ENCODE measurements at places on chromosomes 4 and X. TPM values are rescaled to one million over a fixed set of nuclear protein-coding genes. Genes with fewer than 3 reads are reported as not detected.

DNA sequence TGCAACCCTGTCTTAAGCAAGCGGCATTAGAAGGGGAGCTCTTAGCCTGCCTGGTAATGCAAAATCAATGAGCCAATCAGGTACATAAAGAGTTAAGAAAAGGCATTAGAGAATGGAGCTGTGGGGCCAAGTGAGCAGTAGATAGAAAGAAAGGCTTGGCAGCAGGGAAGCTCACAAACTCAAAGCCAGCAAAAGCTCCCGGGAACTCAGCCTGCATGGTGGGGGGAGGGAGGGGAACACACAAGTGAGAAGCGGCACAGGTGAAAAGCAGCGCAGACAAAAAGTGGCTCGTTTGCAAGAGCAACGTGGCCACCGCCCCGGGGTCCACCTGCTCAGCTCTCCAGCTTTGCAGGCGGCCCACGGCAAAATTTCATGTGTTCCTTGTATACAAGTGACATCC lies 818.5 kb downstream of the FAM133A start:
- H3K27me3 ChIP-seq = no peaks in the 10 kb centered on the region
- DNase-seq = no peak
- no peaks in the 10 kb centered on the region for H3K4me1 ChIP-seq
- H3K4me3 ChIP-seq = no peak overlapping the region
- no peaks in the 10 kb centered on the region for H3K36me3 ChIP-seq

GRCh38 chrX:50871922-50872453 lies 38.5 kb upstream of the BMP15 start:
- DNase-seq = no peak
- H3K27me3 ChIP-seq = no peaks in the 10 kb centered on the region
- no peaks in the 10 kb centered on the region for H3K36me3 ChIP-seq
- H3K27ac ChIP-seq = no peak overlapping the region
- H3K4me3 ChIP-seq = no peak overlapping the region
- H3K4me1 ChIP-seq = no peaks in the 10 kb centered on the region

Gene PPEF1
- total RNA-seq = 0.15 TPM

DNA sequence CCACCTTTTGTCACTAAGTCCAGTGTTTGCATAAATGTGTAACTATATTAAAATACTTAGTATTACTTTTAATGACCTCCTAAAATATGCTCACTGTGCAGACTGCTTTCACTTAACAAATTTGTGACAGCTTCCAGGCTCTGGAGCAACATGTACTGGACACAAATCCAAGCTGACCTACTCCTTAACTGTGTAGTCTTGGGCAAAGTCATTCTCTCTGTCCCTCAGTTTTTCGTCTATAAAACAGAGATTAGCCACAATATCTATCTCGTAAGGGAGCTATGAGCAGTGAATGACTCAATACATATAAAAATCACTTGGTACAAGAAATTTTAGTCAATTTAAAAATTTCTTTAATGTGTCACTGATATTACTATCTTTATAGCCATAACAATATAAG lies 20.4 kb upstream of the RAB40A start:
- H3K36me3 ChIP-seq = no peaks in the 10 kb centered on the region
- no peak overlapping the region for H3K4me3 ChIP-seq
- DNase-seq = no peak
- no peaks in the 10 kb centered on the region for H3K27me3 ChIP-seq

Gene IL2
- 164 TPM for total RNA-seq

Gene PWWP3B
- total RNA-seq = not detected

All from activated CD4-positive, alpha-beta memory T cell treated with anti-CD3 and anti-CD28 coated beads for 36 hours (primary cell).